Inflammatory macrophage treated with lipopolysaccharide for 4 hours (primary cell): ENCODE measurements at places on chromosomes 6 and 20.
A peak's percentile ranks its signal among the peaks of the same experiment; 100 is the strongest.

GRCh38 chr20:31838646-31839292 is 6.6 kb downstream of the FOXS1 start:
- DNase-seq = no peak

DNA sequence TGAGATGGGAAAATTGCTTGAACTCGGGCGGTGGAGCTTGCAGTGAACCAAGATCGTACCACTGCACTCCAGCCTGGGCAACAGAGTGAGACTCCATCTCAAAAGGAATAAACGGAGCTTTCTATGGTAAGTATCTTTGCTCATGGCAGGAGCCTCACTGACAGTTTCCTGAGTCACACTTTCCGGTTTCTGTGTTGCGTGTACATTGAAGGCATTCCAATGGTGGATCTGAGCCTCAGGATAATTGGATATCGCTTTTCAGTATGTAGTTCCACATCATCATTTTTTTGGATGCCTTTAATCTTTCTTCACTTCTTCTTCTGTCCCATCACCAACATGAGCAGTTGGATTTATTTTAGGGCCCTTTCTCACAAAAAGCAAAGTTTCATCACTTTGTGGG is 28.6 kb upstream of the GTSF1L start:
- DNase-seq = no peak

DNA sequence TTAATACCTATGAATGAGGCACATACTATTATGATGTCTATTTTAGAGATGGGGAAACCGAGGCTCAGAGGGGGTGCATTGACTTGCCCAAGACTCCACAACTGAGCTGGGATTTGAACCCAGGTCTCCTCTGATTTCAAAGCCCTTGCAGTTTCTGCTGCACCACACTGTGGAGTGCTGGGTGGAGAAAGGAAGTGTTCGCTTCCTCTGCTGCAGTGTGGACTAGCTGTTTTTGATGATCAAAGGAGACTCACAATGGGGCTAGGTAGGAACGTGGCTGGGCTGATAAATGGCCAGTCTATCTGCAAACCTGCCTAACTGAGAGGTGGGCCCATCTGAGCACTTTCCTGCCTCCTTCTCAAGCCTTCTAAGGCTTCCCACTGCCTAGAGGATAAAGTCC is 87.2 kb downstream of the CD40 start:
- peak; percentile 26 for DNase-seq

GRCh38 chr6:110874880-110875547 is 429 bp downstream of the AMD1 start:
- peak; percentile 29 for DNase-seq

DNA sequence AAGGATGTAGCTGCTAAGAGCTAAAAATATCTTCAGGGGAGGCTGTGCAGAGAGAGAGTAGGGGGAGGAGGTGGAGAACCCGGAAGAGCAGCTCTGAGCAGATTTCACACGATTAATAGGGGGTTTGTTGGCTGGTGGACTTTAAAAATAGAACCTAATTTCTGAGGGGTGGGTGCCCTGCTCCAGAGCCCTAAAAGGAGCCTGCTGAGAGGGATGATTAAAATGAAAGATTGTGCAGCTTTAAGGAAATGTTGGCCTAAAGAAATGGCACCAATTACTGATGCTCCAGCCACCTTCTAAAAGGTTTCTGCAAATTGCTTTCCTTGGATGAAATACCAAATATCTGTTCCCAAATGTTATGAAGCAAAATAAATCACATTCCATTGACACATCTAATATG is 202.8 kb upstream of the BTBD3 start:
- no peak for DNase-seq
